Bronchial smooth muscle cell (primary cell): ENCODE measurements at places on chromosomes 12 and 14. TPM values are rescaled to one million over a fixed set of nuclear protein-coding genes. Genes with fewer than 3 reads are reported as not detected.

TMEM121 gene
- total RNA-seq = 6.6 and 10.1 TPM in 2 replicates

CLEC2A gene
- total RNA-seq = not detected in 2 replicates

TSHR gene
- not detected in 2 replicates for total RNA-seq

CD163L1 gene
- under 0.01 and 0.16 TPM in 2 replicates for total RNA-seq

TEX22 gene
- 0.43 and 0.47 TPM in 2 replicates for total RNA-seq

C1R gene
- total RNA-seq = 133 and 637 TPM in 2 replicates

SCFD1 gene
- 125 and 128 TPM in 2 replicates for total RNA-seq

ANO4 gene
- total RNA-seq = 0.32 and 0.94 TPM in 2 replicates

ABCC9 gene
- 10.5 and 10.9 TPM in 2 replicates for total RNA-seq

COX14 gene
- 56.2 and 62.7 TPM in 2 replicates for total RNA-seq

ITPR2 gene
- total RNA-seq = 3.6 and 6.6 TPM in 2 replicates

KRT83 gene
- total RNA-seq = not detected in 2 replicates

FAM181A gene
- total RNA-seq = not detected in 2 replicates

DIO3 gene
- not detected in 2 replicates for total RNA-seq

NXPH4 gene
- 0.77 and 0.79 TPM in 2 replicates for total RNA-seq

MYF6 gene
- not detected in 2 replicates for total RNA-seq

MFAP5 gene
- 17.5 and 106 TPM in 2 replicates for total RNA-seq

SCARB1 gene
- 4.6 and 6.6 TPM in 2 replicates for total RNA-seq

TRIAP1 gene
- total RNA-seq = 21.0 and 32.2 TPM in 2 replicates

TAS2R7 gene
- not detected in 2 replicates for total RNA-seq

IL22 gene
- not detected in 2 replicates for total RNA-seq

TRMT5 gene
- 12.5 and 14.2 TPM in 2 replicates for total RNA-seq

RNF41 gene
- total RNA-seq = 81.8 and 103 TPM in 2 replicates

OVCH1 gene
- under 0.01 TPM in 2 replicates for total RNA-seq

MYF5 gene
- total RNA-seq = not detected in 2 replicates

PTGDR gene
- total RNA-seq = 0.16 and 0.17 TPM in 2 replicates

CSRP2 gene
- 4.4 and 4.6 TPM in 2 replicates for total RNA-seq

LPAR5 gene
- total RNA-seq = not detected in 2 replicates

CFAP54 gene
- total RNA-seq = 0.86 and 2.2 TPM in 2 replicates

KRT78 gene
- total RNA-seq = not detected in 2 replicates

EIF4B gene
- 1,255 and 1,854 TPM in 2 replicates for total RNA-seq

CEP170B gene
- total RNA-seq = 7.1 and 8.2 TPM in 2 replicates

KRT2 gene
- not detected in 2 replicates for total RNA-seq

BTG1 gene
- total RNA-seq = 12.3 and 28.8 TPM in 2 replicates

TAS2R30 gene
- total RNA-seq = 2.2 and 3.5 TPM in 2 replicates

WDHD1 gene
- 7.8 and 9.6 TPM in 2 replicates for total RNA-seq
